ENCODE measurements at places on chromosomes 12 and 14.

GRCh38 chr12:124679533-124680371, 112.3 kb upstream of the NCOR2 start:
- DNase-seq, result no peak

DNA sequence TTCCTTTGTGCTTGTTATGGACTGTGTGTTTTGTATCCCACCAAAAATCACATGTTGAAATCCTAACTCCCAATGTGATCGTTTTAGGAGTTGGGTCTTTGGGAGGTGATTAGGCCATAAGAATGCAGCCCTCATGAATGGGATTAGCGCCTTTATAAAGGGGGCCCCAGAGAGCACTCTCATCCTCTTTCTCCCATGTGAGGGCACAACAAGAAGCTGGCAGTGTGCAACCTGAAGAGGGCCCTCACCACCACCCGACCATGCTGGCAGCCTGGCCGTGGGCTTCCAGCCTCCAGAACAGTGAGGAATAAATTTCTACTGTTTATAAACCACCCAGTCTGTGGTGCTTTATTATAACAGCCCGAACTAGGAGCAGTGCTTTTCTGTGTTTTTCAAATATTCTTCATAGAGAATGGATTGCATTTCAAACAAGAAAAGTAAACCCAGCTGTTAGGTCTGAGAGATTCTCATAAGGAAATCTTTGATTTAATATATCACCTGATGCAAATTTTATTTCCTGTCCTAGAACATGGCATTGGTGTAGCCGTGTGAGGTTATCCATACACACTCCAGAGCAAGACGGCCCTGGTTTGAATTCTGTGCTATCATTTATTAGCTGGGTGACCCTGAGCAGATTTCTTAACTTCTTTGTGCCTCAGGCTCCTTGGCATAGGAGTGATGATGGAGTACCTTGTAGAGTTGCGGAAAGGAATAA, 27.8 kb downstream of the HSPB8 start:
- DNase-seq, result no peak

- no peak for DNase-seq
These were observed 5.3 kb upstream of the CDCA4 start for GRCh38 chr14:105026033-105026785.

- DNase-seq, result no peak
These were observed 197.0 kb upstream of the PKP2 start for GRCh38 chr12:33093534-33093933.

DNA sequence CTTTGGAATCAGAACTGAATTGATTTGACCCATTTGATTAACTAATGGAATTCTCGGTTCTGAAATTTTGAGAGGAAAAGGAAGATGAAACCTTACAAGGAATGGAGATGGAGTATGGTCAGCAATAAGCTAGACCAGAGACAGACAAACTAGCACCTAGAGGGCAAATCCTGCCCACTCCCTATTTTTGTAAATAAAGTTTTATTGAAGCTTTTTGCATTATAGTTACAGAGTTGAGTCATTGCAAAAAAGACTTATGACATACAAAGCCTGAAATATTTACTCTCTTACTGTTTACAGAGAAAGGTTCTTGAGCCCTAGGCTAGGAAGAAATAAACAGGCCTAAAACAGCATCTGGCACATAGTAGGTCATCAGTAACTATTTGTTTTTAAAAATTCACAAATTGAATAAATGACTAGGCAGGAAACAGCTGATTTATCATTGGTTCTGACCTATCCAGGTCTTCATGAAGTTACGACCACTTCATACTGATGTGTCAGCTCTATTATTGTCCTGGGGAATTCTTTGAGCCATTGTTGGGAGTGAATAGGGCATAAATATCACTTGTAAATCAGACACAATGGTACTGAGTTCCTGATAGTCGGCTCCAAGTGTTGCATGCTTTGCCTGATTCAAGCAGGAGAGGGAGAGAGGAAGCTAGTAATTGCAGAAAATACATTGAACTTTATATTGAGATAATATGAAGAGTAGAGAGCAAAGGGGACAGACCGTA, 14.6 kb upstream of the STAB2 start:
- DNase-seq, result no peak

DNA sequence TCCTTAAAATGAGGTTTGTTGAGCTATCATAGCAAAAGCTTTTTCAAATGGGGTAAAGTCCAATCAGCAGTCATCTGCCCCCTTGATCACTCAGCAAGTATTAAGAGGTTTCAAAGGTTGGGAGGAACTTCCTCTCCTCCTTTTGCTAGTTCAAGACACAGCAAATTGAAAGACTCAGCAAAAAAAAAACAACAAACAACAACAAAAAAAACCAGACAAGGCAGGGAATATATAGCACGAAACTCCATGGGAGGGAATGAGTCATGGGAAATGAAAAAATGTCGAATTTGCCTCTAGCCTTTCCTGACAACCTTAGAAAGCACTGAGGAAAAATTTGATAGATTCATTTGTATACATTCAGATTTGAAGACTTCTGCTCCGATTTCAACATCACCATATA, 1.6 kb upstream of the SLC7A8 start:
- DNase-seq, result peak; percentile 44

DNA sequence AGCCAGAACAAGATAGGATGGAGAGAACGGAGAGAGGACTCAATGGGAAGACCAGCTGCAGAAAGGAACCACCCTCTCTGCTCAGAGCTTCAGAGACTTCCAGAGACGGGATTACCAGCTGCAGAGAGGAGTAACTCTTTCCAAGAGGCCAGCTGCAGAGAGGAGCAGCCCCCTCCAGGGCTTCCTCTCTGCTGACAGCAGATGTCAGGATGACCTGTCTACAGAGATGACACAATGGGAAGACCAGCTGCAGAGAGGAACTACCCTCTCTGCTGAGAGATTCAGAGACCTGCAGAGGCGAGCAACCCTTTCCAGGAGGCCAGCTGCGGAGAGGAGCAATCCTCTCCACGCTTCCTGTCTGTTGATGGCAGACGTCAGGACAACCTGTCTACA, 61.8 kb downstream of the KLRG1 start:
- no peak for DNase-seq

DNA sequence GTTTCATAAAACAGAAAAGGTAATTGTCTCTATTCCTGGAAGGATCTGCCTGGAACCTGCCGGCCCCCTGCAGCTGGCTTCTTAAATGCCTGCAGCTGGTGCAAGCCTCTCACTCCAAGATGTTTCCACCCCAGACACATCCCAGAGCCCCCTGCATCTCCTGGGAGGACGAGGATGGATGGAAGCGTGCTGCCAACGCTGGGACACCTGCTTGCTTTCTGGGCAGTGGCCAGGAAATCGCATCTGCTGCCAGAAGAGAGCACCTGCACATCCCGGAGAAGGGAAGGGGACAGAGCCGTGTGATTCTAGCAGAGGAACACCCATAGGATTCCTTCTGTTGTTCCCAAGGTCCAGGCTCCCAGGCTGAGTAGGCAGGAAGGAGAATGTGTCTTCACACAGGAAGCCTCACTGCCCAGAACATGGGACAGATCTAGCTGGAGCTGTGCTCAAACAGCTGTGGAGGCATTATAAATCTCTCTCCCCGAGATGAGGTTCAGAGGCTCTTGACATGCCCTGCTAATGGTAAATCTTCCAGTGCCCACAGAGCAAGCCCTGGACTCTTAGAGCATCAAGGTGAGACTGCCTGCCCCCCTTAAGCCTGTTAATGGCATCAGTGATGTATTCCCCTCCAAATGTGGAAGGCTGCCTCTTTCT, 138.8 kb upstream of the MAP1LC3B2 start:
- DNase-seq, result no peak

DNA sequence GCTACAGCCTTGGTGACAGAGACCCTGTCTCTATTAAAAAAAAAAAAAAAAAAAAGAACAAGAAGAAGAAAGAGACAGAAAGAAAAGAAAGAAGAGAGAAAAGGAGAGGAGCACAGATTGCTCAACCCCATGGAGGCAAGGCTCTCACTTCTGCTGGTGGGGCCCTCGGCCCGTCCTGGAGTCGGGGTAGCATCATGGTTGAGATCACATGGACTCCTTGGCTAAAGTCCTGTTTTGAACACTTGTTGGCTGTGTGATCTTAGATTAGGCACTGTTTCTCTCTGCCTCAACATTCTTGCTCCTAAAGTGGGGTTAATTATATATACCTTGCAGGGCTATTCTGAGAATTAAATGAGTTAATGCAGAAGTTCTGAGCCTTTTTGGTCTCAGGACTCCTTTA, 207.7 kb downstream of the CACNA1C start:
- DNase-seq, result no peak

DNA sequence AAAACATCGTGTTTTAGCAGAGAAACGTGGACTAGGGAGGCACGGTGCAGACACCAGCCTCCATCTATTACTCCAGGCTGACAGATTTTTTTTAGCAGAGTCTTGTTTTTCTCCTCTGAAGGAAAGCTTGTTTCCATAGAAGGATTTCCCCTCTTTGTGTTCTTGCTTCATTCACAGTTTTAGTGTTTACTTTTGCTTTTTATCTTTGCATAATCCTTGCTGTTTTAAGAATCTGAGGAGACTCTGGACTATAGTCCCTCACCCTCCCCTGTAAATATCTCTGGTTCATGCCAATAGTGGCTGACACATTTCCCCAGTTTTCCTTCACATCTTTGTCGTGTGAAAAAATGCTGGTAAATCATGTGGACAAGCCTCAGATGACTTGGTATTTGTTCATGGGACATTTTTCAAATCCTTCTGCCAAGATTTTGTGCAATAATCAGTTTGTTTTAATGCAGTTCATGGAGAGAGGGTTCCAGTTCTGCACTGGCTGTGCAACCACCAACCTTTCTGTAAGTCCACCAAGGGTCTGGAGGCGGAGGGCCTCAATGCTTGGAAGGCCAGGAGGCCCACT, 39.9 kb upstream of the TMCC3 start:
- DNase-seq, result no peak

DNA sequence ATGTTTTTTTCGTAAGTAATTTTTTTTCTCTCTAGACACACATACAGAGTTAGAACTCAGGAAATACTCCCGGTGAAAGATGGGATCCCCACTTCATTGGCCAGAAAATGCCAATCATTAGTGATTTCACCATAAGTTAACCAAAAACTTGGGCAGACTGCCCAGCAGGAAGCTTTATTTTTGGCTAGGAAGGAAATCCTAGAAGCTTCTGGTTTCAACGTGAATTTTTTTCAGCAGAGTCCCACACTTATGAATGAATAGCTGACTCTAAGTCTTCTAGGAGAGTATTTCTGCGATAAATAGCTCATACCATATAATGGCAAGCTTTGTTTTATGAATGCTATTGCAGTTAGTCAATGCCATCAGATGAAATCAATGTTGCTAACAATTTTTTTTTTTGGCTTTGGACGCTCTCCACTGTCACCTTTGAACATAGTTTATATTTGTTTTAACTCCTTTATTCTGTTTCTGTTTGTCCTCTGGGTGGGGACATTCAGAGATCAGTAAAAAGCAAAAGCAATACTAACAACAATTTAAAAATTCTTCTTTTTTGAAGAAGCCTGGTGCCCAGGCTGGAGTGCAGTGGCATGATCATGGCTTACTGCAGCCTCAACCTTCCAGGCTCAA, 9.5 kb downstream of the PPP1CC start:
- no peak for DNase-seq

DNA sequence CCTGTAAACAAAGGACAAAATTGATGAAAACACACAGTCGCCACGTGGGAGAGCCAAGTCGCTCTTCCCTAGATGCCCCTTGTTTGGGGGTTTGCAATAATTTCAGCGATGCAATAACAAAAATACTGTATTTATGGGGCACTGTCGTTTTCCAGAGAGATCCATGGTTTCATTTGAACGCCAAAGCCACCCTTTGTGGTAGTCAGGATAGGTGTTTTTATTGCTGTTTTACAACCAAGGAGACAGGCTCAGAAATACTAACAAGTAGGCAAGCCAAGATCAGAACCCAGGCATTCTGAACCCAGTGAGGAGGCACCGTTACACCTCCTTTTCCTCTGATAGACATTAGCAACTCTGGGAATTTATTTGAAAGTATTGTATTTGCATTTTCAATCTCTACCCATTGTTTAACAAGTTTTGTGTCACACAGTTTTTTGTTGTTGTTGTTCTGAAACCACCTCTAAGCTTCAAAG, 831 bp upstream of the BTBD7 start:
- no peak for DNase-seq

GRCh38 chr14:100144996-100145646, 14.3 kb downstream of the DEGS2 start:
- DNase-seq, result no peak

- no peak for DNase-seq
These were observed 5.9 kb downstream of the POMT2 start for GRCh38 chr14:77314539-77315457.

GRCh38 chr12:121026274-121027045, 10.2 kb upstream of the C12orf43 start:
- DNase-seq, result peak; percentile 12

- DNase-seq, result peak; percentile 62
These were observed 18.1 kb downstream of the VSX2 start for GRCh38 chr14:74257078-74257940.

DNA sequence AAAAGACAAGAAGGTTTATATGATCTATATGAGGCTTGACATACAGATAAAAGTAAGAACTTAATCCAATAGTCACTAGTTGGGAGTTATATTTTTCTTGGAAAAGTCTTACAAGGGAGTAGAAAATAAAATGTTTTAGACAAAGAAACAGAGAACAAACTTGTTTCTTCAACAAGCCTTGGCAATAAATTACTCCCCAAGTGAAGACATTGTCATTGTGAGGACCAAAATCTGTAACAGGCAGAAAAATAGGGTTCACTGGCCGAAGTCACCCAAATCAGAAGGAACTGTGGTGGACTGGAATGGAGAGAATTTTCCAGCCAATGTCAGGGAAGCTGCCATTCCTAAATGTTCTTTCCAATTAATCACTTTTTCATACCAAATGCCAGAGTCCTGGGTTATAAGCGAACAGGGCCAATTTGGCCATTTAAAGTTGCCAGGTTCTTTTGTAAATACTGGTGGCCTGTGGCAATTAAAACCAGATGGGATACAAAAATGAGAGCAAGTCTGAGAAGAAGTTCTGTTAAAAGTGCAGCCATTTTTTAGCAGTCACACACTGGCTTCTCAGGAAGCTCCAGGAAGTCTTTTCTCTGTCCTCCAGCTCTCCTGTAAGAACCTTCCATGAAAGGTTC, 117.3 kb upstream of the OVCH1 start:
- DNase-seq, result no peak

DNA sequence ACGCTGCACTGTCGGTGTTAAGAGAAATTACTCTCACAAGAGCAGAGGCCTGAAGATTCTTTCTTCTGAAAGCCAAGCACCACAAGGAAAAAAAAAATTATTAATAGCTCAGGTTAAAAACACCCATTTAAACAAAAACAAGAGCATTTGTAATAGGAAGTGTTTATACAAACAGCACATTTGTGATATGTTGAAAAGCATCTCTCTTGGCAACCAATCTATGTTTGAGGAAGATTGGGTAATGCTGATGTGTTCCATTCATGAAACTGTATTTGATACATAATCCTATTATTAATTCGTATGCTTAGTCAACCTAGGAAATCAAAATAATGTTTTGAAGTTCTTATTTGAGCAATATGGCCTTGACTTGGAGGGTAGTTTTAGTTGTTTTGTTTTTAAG, 36.5 kb downstream of the SSPN start:
- no peak for DNase-seq

- no peak for DNase-seq
These were observed 99.0 kb downstream of the LIN7A start for GRCh38 chr12:80838708-80839107.
